Stimulated activated CD8-positive, alpha-beta memory T cell treated with anti-CD3 and anti-CD28 coated beads, Interleukin-12 subunit alpha, Interleukin-12 subunit beta, amount 100 ng/mL, for 1 hour (primary cell): ENCODE measurements at places on chromosomes 6 and 20.

DNA sequence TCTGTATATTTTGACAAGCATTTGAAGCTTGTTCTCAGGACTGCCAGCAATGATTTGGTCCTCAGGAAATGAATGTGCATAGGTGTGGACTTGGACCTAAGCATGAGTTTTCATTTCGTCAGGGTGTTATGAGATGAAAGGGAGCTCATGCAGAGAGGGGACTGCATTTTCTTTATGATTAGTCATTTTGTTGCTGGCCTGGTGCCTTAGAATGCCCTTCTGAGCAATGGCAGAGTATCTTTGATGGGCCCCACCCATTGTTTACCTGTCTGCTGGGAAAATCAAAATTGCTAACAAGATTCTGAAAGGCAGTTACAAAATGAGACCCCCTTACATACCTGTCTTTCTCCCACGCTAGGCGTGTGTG, 51.5 kb upstream of the MTHFD1L start:
- no peak for DNase-seq

GRCh38 chr6:21831521-21832291, 238.2 kb downstream of the SOX4 start:
- DNase-seq, result no peak

DNA sequence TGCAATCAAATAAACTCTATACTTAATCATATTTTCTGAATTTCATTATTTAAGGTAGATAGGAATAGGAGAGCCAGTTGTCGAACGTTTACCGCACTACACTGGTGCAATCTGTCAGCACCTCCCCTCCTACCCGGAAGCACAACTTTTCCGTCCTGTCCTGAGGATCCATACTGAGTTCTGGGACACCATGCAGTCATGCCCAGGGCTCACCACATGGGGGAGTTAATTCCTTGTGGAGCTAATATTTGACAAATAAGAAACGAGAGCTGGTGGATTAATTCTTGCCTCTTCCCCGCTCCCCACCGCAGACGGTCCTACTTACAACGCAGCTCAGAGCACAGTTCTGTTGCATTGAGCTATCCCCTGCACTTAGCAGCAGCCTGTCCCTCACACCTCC, 107.7 kb upstream of the RALGAPA2 start:
- no peak for DNase-seq

DNA sequence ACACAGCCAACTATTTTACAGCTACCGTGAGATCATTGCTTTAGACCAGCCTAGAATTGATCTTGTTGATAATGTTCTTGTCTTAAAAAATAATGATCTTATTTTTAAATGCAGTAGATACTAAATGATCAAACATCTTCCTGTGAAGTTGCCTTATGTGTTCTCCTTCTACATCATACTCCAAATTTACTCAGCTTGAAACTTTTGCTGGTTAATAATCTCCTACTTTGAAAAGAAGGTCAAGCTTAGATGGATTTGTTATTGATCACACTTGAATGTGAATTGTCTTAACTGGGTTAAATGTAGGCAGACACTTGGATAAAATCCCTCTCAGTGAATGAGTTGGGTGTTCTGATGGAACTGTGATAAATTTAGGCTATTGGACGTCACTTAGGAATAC, 91.9 kb downstream of the HAO1 start:
- DNase-seq, result no peak

DNA sequence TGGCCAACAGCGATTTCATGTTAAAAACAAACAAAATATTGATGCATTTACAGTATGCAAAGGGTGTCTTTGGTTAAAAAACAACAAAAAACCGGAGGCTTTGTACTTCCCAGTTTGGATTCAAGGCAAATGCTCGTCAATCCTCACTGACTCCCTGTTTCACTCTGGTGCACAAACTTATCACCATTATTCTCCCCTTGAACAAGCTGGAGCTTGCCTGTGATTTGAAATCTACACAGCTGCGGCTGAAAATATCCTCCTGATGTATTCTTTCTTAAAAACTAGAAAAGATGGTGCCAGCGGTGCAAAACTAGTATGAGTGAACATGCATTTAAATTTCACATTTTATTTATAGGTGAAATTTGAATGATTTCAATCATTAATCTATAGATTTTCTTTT, 3.3 kb downstream of the PERP start:
- no peak for DNase-seq

DNA sequence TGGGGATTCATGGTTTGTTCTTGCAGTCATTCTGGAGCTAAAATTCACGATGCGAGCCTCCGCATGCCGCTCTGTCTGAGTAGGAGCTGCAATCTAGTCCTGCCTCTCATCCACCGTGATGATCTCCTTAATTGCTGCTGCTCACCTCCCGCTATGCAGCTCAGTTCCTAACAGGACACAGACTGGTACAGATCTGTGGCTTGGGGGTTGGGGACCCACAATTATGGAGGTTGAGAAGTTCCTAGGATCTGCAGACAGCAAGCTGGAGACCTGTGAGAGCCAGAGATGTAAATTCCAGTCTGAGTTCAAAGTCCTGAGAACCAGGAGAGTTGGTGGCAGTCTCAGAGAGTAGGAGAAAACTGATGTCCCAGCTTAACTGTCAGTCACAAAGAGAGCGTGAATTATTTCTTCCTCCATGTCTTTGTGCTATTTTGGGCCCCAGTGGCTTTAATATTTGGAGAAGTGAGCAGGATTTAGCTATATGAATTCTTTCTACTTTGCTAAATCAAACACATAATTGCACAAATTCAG, 378.7 kb upstream of the MAN1A1 start:
- DNase-seq, result no peak

GRCh38 chr20:44176833-44177534, 10.0 kb downstream of the JPH2 start:
- no peak for DNase-seq

GRCh38 chr20:7347409-7347808, 579.9 kb downstream of the BMP2 start:
- no peak for DNase-seq

DNA sequence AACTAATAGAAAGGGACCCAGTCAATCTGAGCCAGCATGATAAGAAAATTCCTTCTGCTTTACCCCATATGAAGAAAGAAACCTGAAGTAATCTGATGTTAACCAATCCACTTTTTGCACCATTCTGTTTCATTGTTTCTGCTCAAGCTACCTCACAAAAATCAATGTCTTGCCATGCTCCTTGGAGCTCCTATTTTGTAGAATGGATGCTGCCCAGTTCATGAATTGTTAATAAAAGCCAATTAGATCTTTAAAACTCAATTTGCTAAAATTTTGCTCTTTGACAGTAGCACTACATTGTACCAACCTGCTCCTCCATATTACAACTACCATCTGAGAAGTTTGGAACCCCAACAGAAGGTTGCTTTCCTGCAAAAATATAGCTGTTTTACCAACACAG, 116.2 kb upstream of the GPR6 start:
- DNase-seq, result no peak

DNA sequence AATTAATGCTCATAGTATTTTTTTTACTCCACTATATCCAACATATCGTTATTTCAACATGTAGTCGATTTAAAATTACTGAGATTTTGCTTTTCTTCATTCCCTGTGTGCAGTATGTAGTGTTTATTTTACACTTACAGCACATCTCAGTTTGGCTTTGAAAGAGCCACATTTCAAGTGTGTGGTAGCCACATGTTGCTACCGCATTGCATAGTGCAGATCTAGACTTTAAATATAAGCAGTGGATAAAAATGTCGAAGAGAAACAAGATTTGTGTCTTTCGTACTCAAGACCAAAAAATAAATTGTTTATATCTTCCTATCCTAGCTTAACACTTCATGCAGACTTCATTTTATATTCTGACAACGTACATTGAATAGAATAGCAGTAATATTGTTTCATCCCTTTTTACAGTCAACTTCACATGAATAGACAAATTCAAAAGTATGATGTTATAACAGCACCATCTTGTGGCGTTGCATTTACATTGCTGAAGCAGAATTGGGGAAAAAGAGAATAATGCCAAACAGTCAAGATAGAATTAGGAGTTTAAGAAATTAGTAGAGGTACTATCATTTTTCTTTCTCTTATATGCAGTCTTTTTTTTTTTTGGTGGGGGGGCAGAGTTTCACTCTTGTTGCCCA, 29.9 kb downstream of the FBXO5 start:
- no peak for DNase-seq

- no peak for DNase-seq
Observed at GRCh38 chr6:52103623-52104022, 16.2 kb upstream of the PKHD1 start.

DNA sequence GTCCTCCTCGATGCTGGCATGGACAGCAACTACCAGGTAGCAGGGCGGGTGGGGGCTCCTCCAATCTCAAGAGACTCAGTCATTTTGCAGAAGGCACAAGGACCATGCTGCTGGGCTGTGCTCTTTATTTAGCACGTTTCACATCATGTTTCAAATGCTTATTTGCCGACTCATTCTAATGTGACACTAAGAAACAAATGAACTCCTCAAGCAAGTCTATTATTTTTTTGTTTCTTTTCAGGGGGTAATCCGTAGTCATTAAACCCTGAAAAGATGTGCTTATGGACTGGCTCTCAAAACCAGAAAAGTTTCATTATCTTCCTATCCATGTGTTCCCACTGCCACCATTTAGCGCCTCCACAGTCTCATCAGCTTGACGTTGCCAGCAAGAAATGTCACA, 92.9 kb downstream of the ANKS1A start:
- no peak for DNase-seq

- no peak for DNase-seq
Observed at GRCh38 chr6:9527679-9528286, 887.1 kb downstream of the TFAP2A start.

GRCh38 chr6:149646599-149646998, 1.9 kb downstream of the KATNA1 start:
- DNase-seq, result no peak

DNA sequence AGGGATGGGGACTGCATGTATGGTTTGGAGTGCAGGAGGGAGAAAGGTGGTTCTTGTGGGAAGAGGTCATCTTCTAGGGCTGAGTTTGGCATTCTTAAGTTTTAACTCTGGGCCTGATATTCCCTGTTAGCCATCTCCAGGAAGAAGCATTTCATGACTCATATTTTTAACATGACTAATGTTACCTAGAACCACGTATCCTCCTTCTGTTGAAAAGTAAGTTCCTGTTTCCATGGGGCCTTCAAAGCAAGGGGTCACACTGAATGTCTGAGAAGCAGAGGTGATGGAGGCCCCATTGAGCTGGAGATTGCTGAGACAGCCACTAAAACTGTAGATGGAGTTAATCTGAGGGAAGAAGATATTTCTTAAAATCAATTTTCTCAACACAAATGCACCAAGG, 30.2 kb downstream of the FAM229B start:
- no peak for DNase-seq

DNA sequence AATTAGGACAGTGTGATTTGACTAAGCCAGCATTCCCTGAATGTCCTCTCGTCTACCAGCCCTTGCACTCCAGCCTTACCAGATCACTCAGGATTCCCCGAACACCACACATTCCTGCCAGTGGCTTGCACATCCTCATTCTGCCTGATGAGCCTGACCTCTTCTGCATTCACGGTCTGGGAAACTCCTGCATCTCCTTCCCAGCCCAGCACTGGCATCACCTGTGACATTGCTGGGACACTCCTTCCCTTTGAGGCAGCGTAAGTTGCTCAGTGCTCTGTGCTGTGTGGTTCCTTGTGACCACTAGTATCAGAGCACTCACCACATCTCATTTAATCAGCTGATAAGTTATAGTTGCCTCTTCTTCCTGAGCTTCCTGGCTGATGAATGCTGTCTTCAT, 17.3 kb downstream of the NCOA7 start:
- no peak for DNase-seq
